ENCODE measurements at places on chromosomes 12 and 14.
A peak's percentile ranks its signal among the peaks of the same experiment; 100 is the strongest.

GRCh38 chr12:89451841-89452251 is 72.8 kb downstream of the GALNT4 start:
- no peak for DNase-seq

- no peak for DNase-seq
These were observed 25.0 kb downstream of the ERH start for GRCh38 chr14:69373104-69373503.

- DNase-seq = no peak
These were observed 56.0 kb downstream of the SYNE2 start for GRCh38 chr14:63908667-63909264.

- DNase-seq = no peak
These were observed 89.5 kb upstream of the EEA1 start for GRCh38 chr12:93018610-93019009.

DNA sequence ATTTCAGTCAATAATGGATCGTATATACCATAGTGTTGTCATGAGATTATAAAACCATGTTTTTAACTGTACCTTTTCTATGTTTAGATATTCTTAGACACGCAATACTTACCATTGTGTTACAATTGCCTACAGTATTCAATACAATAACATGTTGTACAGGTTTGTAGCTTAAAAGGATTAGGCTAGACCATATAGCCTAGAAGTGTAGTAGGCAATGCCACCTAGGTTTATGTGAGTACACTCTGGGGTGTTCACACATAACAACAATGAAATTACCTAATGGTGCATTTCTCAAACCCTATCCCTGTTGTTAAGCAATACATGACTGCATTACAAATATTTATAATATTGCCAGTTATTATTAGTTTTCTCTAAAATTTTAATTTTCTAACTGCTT is 144.2 kb downstream of the KCNC2 start:
- no peak for DNase-seq

DNA sequence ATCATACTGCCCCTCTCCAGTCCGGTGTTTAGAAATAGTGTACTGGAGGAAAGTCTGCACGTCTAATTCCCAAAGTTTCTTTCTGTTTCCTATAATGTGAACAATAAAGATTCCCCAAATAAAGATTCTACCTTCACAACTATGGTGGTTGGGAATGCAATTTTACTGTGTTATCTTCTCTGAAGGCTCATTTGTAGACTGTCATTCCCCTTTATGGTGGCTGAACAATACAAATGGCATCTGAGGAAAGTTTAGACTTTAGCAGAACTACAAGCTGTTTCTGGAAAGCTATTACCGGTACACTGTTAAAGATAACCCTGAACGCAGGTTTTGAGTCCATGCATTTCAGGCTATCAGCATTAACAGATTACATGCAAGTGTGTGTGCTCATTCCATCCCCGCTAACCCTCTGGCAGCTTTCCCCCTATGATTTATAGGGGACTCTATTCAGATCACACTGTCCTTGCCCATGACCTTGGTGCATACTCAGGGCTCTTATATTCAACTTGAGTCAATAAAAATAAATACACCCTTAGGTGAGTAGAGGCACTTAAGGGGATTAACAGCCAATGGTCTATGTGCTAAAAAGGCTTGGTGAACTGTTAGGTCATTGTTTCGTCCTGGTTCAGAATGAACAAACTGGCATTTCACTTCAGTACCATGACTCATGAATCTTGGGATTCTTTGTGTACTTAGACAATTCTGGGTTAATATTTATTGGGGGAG is 60.7 kb upstream of the PYGL start:
- DNase-seq = peak; percentile 63

GRCh38 chr12:11764837-11765236 is 115.4 kb downstream of the ETV6 start:
- DNase-seq = no peak
